ENCODE measurements at places on chromosomes 1 and 21. TPM values are rescaled to one million over a fixed set of nuclear protein-coding genes. Genes with fewer than 3 reads are reported as not detected.

Gene MLLT11
- 1.6 TPM for total RNA-seq

DNA sequence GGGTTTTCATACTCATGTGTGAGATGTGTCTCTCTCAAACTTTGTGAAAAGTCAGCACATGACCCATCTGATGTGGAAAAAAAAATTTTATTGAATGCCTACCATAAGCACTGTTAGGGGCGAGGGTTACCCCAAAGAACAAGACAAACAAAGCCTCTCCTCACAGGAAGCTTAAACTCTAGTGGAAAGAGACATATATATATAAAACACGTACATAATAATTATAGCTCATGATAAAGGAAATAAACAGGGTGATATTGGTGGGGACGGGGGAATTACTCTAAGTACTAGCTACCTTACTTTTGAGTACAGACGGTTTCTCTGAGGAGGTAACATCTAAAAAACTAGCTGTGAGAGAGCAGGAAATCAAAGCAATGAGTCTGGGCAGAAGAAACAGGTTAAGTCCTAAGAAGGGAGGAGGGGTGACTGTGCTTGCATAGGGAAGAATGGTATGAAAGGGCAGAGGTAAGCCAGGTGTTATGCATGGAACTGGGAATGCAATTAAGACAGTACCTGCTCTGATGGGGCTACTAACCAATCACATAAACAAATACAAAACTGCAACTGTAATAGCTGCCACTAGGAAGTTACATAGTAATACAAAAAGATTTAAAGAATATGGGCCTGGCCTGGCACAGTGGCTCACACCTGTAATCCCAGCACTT, 4.5 kb downstream of the LIN9 start:
- no peak for DNase-seq

Gene C1orf94
- 0.13 TPM for total RNA-seq

Gene APH1A
- 139 TPM for total RNA-seq

Gene CXADR
- total RNA-seq: 84.7 TPM

DNA sequence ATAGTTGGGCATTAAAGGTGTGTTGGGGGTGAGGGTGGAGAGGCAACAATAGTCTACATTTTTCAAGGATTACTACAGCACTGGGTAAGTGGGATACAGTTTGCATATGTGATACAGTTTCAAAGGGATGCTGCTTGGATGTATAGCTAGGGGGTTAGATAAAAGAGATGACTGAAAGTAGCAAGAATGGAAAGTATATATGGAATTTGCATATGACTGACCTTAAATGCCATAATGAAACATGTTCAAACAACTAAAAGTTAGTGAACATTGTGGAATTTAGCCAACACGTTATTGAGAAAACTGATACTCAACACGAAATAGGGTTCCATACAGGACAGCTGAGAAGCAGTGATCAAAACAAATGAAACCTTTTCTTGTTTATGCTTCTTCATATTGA, 124.8 kb upstream of the CHRM3 start:
- DNase-seq: no peak

Gene PIK3C2B
- 55.1 TPM for total RNA-seq

DNA sequence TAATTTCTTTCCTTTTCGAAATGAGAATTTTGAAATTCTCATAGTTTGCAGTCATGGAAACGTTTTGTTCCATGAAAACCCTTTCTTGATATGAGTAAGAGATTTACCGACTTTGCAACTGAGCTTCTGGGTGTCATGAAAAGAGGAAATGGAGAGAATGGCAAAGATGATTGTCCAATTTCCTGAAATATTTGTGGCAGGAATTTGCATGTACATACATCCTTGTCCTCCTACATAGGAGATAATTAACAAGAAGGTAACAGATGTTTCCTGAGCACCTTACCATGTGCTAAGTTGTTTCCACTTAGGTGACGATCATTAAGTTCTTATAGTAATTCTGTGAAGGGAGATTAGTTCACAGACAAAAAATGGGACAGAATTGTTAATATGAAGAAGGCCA, 170.7 kb downstream of the NEGR1 start:
- no peak for DNase-seq

GRCh38 chr1:221101807-221102605, 222.8 kb downstream of the HLX start:
- no peak for DNase-seq

Gene IQCC
- 6.5 TPM for total RNA-seq

DNA sequence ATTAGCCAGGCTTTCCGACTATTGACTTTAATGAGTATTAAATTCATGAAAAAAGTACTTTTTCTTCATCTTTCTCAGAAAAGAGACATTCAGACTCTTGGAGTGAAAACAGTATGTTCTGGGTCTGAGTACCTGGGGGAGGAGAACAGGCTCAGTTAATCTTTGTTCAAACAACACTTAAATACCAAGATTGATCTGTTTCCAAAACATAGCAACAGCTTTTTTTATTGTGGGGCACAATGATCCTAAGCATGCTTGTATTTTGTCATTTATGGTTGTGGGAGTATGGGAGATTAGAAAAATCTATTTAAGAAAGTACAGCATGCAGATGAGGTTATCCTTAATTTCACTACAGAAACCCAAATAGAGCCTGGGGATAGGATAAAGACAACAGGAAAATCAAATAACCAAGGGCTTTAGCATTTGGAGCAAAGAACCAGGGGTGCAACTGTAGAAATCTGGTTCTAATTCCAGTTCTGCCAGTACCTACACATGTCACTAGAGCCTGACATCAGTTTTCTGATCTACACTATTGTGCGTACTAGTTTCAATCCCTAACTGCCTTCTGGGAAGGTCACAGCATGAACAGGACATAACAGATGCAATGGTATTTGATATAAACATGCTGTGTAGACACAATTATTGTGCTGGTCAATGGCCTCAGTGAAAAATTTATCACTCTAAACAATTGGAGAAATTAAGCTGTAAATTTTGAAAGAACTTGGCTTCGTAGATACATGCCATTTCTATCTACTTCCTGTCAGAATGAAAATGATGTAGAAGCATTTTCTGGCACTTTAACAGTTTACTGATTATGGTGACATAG, 91.2 kb downstream of the KCNK1 start:
- no peak for DNase-seq

Gene MAB21L3
- total RNA-seq: 22.9 TPM

DNA sequence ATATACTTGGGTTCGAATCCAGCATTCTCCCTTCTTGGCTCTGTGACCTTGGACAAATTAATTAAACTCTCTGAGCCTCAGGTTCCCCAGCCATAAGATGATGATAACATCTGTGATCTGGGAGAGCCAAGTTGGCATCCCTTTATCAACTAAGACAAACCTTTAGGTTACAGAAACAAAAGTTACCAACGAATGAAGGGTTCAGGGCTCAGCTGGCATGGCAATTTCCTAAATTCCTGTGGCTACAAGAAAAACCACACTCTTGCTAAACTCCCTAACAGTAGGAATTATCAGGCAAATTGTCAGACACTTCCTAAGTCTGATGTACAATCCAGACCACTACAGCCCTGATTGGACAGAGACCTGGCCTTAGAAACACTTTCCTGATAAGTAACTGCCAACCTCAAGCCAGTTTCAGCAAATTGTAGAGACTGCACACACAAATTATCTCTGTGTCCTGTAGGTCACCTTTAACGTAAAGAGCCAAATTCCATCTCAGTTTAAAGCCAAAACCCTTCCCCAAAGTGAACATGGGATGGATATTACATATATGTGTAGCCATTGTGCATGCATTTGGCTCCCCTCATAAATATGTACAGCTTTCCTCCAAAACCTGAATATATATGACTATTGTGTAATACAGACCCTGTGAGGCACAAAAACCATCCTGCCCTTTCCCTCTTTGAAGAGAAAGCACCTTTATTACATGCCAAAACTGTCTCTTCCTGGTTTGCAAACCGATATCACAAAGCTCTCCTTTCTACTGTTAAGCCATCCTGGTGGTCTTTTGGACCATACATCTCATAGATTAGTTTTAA, 39.5 kb upstream of the EDARADD start:
- DNase-seq: no peak

- no peak for DNase-seq
Measured at GRCh38 chr1:183353597-183353996, 64.6 kb downstream of the NMNAT2 start.

DNA sequence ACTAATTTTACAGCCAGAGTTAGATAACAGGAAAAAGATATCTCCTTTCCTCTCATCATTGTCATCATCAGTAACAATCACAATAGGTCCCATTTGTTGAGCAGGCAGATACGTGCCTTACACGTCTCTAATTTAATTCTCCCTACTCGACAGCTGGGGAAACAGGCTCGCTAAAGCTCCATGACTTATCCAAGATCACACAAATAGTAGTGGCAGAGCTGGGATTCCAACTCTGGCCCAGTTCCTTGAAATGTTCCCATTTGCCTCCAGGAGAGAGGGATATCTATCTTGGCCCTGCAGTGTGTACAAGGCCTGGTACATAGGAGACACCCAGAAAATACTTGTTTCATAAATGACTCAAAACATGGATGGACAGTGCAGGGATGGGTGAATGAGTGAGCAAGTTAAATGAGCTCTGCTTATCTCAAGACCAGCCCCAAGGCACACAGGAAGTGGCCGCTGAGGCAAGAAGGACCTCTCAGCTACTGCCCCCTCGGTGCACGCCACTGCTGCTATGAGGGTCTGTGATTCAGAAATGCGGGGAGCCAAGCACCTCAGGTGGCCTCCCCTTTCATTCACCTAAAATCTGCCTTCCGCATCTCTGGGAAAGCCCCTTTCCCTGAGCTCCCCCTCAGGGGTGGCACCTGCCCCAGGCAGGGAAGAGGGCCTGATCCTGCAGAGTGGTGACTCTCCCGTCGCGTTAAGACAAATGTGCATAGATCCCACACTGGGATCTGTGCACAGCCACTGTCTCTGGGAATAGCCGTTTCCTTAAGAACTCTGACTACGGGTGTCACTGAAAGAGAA, 3.6 kb downstream of the KCNN3 start:
- DNase-seq: no peak

DNA sequence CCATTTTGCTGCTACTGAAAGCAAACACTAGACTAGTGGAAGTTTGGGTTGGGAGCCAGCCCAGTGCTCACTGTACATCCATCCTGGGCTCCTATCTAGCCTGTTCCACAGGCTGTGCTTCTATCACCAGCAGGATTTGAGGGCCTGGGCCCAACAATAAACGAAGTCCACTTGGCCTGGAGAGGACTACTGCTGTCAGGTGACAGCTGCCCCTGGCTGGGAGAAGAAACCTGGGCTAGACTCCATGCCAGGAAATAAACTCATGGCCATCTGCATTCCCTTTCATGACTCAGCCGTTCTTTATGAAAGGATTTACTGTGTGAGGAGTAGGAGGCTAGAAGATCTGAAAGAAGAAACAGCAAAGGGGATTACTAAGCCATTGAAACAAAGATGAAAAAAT, 35.5 kb downstream of the COLGALT2 start:
- DNase-seq: no peak

Gene TBX15
- total RNA-seq: 5.8 TPM

DNA sequence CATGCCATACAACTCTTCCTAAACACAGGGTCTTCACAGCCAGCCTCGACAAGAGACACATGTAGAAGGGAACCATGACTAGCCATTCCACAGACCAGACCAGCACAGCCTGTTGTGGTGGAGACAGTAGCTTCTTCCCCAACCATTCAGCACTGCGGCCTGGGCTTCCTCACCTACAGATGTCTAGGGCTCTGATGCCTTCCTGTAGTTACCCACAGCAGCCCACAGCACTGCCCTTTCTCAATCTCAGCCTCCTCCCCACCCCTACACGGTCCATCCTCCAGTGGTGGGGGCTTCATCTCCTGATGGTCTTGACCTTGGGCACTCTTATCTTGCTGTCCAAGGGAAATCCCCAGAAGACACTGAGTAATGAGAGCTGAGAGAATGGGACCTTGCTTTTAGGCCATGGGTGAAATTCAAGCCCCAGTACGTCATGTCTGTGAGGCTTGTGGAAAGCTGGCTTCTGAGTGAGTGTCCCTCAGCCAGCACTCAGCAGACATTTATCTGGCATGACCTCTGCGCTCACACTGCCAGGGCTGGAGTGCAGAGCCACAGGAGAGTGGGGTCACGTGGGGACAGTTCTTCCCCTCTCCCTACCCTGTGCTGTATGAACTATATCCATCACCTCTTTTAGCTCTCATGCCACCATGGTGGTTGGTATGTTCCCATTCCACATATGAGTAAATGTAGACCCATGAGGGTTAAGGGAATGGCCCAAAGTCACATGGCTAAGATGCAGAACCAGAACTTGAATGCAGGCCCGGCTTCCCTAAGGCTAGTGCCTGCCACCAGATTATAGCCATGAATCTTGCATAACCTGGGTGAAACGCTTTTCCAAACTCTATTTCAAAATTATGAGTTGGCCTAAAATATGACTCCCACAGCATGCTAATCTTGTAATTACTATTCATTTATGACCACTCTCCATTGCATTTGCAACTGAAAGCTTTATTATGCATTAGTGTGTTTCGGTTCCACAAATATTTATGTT, 104.7 kb downstream of the HIVEP3 start:
- no peak for DNase-seq

Gene MEGF6
- 81.1 TPM for total RNA-seq

DNA sequence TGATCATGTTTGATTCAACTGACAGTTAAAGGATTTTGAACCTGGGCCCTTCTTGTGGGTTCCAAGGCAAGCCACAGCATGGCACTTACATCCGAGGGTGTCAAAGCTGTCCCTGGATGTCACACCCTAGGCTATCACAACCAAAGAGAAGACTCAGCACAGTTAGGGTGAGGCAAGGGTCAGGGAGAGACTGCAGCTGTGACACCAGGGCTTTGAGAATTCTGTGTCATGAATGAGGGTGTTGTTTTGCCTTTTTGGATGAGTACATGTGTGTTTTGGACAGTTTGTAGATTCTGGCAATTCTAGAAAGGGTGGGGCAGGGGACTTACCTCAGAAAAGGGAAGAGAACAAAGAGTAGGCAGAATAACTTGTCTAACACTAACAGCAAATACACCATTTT, 37.8 kb upstream of the ZNF326 start:
- no peak for DNase-seq

DNA sequence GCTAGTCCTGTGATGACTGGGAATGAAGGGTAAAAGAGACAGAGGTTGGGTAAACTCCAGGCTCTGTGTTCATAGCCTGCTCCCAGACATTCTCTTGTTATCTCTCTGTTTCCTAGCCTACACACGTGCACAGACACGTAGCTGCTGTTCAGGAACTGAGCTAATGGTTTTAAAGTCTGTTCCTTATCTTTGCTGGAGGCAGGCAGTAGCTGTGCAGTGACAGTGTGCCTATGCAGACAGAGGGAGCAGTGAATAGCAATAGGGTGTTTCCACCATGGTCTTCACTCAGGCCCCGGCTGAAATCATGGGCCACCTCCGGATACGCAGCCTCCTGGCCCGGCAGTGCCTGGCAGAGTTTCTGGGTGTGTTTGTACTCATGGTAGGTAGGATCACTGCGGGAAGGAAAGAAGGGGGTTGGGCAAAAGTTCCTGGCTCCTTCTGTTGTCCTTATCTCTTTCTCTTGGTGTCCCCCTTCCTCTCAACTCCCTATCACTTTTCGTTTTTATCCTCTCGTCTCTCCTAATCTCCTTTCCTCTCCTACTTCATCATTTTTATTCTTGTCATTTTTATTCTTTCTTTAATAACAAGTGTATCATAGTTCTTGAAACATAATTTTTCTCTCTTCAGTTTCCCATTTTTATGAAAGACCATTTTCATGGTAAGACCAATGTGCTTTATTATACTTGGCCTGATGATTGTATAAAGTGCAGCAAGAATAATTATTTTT, at the start of gene AQP10:
Gene AQP10, plus strand, starts transcription at position 212 of the 727 bp plus-strand sequence. Its CDS starts 63 bp downstream, at position 275.
- DNase-seq: no peak
